ENCODE measurements at places on chromosomes 1 and 21. TPM values are rescaled to one million over a fixed set of nuclear protein-coding genes. Genes with fewer than 3 reads are reported as not detected.

The PDE9A gene
- 98.4 TPM for total RNA-seq

DNA sequence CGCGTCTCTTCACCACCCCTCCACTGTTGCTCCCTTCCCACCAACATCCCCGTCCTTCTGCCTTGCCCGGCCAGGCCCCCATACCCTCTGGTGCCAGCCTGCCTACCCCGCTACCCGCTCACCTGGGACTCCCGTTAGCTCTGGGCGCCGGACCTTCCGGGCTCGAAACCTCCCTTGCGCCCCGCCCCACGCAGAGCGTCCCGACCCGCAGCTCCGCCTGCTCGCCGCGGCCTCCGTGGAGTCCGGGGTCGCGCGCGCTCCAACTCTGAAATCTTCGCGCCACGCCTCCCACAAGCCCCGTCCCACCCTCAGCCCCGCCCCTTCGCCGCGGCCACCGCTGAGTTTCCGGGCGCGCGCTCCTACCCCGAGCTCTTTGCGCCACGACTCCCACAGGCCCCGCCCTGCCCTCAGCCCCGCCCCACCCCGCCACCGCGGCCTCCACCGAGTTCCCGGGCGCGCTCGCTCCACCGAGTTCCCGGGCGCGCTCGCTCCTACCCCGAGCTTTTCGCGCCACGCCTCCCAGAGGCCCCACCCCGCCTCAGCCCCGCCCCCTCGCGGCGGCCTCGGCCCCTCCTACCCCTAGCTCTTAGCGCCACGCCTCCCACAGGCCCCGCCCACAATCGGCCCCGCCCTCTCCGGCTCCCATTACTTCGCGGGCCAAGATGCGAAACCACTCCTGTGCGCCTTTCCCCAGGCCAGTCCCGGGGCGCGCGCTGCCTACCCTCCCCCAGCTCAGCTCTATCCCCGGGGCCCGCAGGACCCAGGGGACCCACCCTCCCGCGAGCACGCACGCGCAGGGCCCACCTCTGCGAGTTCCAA, at the start of gene IFT25:
IFT25 (minus strand) TSS at position 267 of the 819 bp plus-strand sequence. CDS start 5,617 bp downstream, outside the sequence.
- DNase-seq: peak; percentile 99

DNA sequence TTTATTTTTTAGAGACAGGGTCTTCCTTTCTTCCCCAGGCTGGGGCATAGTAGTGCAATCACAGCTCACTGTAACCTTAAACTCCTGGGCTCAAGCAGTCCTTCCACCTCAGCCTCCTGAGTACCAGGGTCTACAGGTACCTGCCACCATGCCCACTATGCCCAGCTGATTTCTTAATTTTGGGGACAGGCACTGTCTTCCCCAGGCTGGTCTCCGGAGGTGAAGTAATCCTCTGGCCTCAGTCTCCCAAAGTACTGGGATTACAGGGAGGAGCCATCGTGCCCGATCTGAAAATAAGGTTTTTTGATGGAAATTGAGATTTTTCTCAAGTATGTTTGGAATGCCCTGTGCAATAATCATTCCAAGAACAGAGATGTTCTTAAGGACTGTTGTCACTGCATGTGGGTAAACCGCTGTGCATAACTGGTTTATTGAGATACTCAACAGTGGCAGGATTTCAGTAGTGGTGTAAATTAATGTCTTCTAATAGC, 934 bp upstream of the MSH4 start:
- no peak for DNase-seq

The SELP gene
- total RNA-seq: 4.2 TPM

The BLACAT1 gene
- 0.46 TPM for total RNA-seq

GRCh38 chr1:3530086-3530925, 75.8 kb downstream of the ARHGEF16 start:
- peak; percentile 39 for DNase-seq

The ESRRG gene
- total RNA-seq: 0.58 TPM

DNA sequence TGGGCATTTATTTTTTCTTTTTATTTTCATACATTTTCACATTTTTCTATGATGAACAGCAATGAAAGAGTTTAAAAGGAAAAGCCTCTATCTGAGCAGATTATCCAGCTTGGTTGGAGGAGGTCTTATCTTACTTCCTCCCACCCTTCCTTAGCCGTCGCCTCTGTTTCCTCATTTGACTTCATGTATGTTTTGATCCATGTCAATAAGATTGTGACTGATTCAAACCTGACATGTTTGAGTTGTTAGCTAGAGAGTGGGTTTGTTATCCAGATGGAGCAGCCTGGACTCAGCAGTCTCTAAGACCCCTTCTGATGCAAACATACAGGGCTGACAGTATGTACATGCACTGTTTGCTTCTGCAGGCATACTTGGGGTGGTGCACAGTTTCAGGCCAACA, 31.2 kb downstream of the MACO1 start:
- no peak for DNase-seq

GRCh38 chr1:156709031-156709430, 3.6 kb upstream of the CRABP2 start:
- DNase-seq: no peak
